ENCODE measurements at places on chromosomes 16 and 17. TPM values are rescaled to one million over a fixed set of nuclear protein-coding genes. Genes with fewer than 3 reads are reported as not detected.

Gene NPTX1
- 0.09 TPM for total RNA-seq

Gene LITAFD
- total RNA-seq: not detected

Gene STH
- not detected for total RNA-seq

Gene MPV17L
- 0.09 TPM for total RNA-seq

Gene CTRB2
- total RNA-seq: not detected

Gene CSF3
- 1.5 TPM for total RNA-seq
